Tibial nerve (tissue), 4 donors: ENCODE measurements at places on chromosomes 16 and 17. TPM values are rescaled to one million over a fixed set of nuclear protein-coding genes. Genes with fewer than 3 reads are reported as not detected.

- H3K27me3 ChIP-seq = no peaks in the 10 kb centered on the region
- no peaks in the 10 kb centered on the region for H3K36me3 ChIP-seq
- H3K4me1 ChIP-seq = no peaks in the 10 kb centered on the region
- no peak for DNase-seq
- no peak overlapping the region for H3K4me3 ChIP-seq
Measured at GRCh38 chr16:85699628-85700027, 10.9 kb upstream of the GINS2 start.

The GAS2L2 gene
- total RNA-seq = 1.1 TPM

DNA sequence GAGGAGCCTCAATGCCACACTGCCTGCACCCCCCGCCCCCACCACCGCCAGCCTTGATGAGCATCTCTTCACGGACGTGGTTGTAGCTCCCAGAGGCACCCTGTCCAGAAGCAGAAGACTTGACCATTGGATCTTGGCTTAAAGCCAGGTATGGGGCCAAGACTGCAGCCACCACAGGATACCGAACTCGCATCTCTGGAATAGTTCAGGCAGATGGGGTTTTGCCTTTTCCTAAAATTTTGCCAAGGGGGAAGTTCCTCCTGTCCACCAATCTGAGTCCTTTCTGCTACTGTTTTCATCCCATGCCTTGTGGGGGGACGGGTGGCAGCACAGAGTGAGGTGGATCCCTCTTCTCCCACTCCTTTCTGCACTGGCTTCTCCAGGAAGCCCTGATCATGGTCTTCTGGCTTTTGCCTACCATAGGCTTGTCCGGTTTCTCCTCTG lies 939 bp downstream of the CORO6 start:
- H3K4me3 ChIP-seq = peak overlapping the region; percentile 50
- peaks cover 59% of the 10 kb centered on the region for H3K4me1 ChIP-seq
- H3K27ac ChIP-seq = peak overlapping the region; percentile 24
- H3K36me3 ChIP-seq = no peaks in the 10 kb centered on the region
- H3K27me3 ChIP-seq = peaks cover 5% of the 10 kb centered on the region

- H3K4me1 ChIP-seq = peaks cover 6% of the 10 kb centered on the region
- peak overlapping the region; percentile 85 for H3K27ac ChIP-seq
- peaks cover 44% of the 10 kb centered on the region for H3K36me3 ChIP-seq
- H3K4me3 ChIP-seq = no peak overlapping the region
Measured at GRCh38 chr16:19644877-19645276, 73.2 kb downstream of the KNOP1 start.

- no peak overlapping the region for H3K27ac ChIP-seq
- no peaks in the 10 kb centered on the region for H3K36me3 ChIP-seq
- H3K4me3 ChIP-seq = no peak overlapping the region
- no peaks in the 10 kb centered on the region for H3K4me1 ChIP-seq
- DNase-seq = no peak
Measured at GRCh38 chr16:82834151-82834815, 207.5 kb downstream of the CDH13 start.

- no peaks in the 10 kb centered on the region for H3K4me1 ChIP-seq
- no peak for DNase-seq
- no peak overlapping the region for H3K27ac ChIP-seq
- H3K36me3 ChIP-seq = no peaks in the 10 kb centered on the region
- H3K27me3 ChIP-seq = no peaks in the 10 kb centered on the region
Measured at GRCh38 chr17:69608808-69609472, 194.4 kb downstream of the MAP2K6 start.

The NOG gene
- 16.2 TPM for total RNA-seq

The PLSCR3 gene
- total RNA-seq = 55.5 TPM

The RNF157 gene
- total RNA-seq = 11.6 TPM

- peak overlapping the region; percentile 48 for H3K4me3 ChIP-seq
- H3K36me3 ChIP-seq = no peaks in the 10 kb centered on the region
- H3K4me1 ChIP-seq = no peaks in the 10 kb centered on the region
- peak overlapping the region; percentile 83 for H3K27ac ChIP-seq
- no peaks in the 10 kb centered on the region for H3K27me3 ChIP-seq
- peak; percentile 65 for DNase-seq
Measured at GRCh38 chr17:9115214-9116191, 94.2 kb downstream of the NTN1 start.

DNA sequence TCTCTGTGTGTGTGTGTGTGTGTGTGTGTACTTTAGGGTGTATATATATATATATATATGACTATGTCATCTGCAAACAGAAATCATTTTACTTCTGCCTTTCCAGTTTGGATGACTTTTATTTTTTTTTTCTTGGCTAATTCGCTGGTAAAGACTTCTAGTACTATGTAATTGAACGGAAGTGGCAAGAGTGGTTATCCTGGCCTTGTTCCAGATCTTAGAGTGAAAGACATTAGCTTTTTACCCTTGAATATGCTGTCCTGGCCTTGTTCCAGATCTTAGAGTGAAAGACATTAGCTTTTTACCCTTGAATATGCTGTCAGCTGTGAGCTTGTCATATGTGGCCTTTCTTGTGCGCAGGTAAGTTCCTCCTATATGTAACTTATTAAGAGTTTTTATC lies 72.7 kb upstream of the MYOCD start:
- no peaks in the 10 kb centered on the region for H3K36me3 ChIP-seq
- H3K27me3 ChIP-seq = no peaks in the 10 kb centered on the region
- H3K27ac ChIP-seq = no peak overlapping the region
- no peaks in the 10 kb centered on the region for H3K4me1 ChIP-seq
- H3K4me3 ChIP-seq = no peak overlapping the region

DNA sequence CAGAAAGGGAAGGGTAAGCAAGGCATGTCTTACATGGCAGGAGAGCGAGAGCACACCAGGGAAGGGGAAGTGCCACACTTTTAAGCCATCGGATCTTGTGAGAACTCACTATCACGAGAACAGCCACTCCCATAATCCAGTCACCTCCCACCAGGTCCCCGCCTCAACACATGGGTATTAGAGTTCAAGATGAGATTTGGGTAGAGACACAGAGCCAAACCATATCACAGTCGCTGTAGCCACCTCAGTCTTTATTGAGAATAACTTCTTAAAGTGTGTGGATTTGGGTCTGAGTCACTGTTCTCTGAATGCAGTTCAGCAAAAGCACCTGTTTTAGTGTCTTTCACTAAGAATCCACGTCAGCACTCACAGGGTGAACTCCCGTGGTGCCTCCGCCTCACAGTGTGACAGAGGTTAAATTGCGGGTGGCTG lies 195.2 kb upstream of the CHMP6 start:
- no peak overlapping the region for H3K27ac ChIP-seq
- H3K27me3 ChIP-seq = no peaks in the 10 kb centered on the region
- no peaks in the 10 kb centered on the region for H3K36me3 ChIP-seq
- DNase-seq = no peak
- no peak overlapping the region for H3K4me3 ChIP-seq
- H3K4me1 ChIP-seq = peaks cover 8% of the 10 kb centered on the region

The TBC1D26 gene
- total RNA-seq = not detected

The TP53TG3C gene
- total RNA-seq = 1.8 TPM

GRCh38 chr17:7026471-7027115 lies 3.7 kb downstream of the BCL6B start:
- H3K36me3 ChIP-seq = no peaks in the 10 kb centered on the region
- H3K4me1 ChIP-seq = no peaks in the 10 kb centered on the region
- H3K27me3 ChIP-seq = peaks cover 31% of the 10 kb centered on the region
- no peak for DNase-seq

DNA sequence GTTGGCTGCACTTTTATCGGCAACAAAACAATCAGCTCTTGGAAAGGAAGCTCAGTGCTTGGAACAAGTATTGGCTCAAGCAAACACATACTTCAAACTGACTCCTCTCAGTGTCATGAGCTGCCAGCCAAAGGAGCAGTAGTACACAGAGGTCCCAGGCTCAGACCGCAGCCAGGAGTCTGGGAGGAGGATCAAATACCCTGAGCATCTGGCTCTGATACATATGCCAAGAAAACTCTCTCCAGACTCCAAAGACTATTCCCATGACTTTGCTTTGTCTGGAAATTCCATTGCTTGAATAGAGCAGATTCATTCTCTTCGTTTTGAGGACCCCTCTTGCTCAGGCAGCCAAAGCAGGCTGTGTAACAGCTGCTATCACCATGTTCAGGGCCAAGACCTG lies 501.6 kb upstream of the PSMD7 start:
- no peak overlapping the region for H3K4me3 ChIP-seq
- no peaks in the 10 kb centered on the region for H3K36me3 ChIP-seq
- H3K27ac ChIP-seq = no peak overlapping the region
- no peak for DNase-seq
- no peaks in the 10 kb centered on the region for H3K27me3 ChIP-seq

DNA sequence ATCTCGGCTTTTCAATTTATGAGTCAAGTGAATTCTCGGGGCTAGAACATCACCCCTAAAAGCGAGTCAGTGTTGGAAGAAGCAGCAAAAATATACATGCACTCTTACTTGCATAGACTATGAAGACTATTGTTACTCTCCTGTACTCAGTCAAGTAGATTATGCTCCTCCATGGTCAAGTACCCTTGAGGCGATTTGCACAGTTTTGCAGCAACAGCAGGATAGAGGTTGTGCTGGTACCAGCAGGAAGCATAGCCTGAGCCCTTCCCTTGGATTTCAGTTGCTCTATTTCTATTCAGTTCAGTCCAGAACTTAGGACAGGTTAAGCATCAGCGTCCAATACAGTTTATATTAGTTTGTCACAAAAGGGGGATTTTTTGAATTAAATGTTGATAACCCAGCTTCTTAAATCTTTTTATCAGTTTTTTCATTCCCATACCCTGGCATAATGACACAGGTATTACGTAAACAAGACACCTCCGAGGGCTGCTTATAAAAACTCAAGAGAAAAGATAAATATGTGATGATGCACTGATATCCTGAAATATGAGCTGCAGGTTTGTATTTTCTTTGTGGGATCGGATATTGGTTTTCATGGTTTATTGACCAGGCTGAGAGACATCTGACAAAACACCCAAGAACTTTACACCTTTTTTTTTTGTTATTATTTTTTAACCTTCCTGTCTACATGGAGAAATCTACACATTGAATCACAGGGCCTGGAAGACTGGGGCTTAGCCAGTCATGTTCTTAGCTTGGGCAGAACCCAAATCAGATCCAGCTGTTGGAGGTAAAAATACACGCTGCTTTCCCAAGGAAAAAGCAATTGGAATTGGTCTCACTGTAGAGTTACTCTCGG lies 144.1 kb downstream of the PITPNC1 start:
- DNase-seq = no peak
- no peaks in the 10 kb centered on the region for H3K4me1 ChIP-seq
- no peak overlapping the region for H3K4me3 ChIP-seq
- no peak overlapping the region for H3K27ac ChIP-seq

DNA sequence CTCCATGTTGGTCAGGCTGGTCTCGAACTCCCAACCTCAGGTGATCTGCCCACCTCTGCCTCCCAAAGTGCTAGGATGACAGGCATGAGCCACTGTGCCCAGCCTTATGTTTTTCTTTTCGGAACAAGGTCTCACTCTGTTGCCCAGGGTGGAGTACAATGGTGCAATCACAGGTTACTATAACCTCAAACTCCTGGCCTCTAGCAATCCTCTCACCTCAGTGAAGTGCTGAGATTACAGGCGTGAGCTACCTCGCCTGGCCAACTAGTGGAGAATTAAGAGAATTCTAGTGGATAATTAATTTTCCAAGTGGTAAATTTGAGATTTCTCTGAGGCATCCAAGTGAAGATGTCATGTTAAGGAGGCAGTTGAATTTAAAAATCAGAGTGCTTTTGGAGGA lies 2.9 kb upstream of the FBXO47 start:
- no peak overlapping the region for H3K4me3 ChIP-seq
- H3K27me3 ChIP-seq = no peaks in the 10 kb centered on the region
- DNase-seq = no peak
- H3K27ac ChIP-seq = no peak overlapping the region

The ADAD2 gene
- total RNA-seq = not detected

DNA sequence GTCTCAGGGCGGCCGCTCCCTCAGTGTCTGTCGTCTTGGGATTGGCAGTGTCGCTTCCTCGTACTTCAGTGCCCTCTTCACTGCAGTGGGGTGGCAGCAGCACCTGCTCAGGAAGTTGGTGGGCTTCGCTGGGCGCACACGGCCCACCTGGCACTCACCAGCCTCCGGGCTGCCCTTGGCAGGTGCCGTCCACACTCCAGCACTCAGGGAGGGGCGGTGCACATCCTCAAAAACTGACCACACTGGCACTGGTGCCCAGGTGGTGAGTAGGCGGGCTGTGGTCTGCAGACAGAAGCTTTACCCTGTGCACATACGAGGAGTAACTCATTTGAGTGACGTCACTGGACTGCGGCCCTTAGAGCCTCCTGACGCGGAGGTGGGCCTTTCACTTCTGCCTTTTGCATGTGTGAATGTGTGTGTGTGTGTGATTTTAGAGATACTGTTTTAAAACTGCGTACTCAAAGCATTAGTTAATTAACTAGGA lies 94.6 kb downstream of the BANP start:
- no peaks in the 10 kb centered on the region for H3K27me3 ChIP-seq
- no peak overlapping the region for H3K4me3 ChIP-seq
- DNase-seq = no peak
- no peaks in the 10 kb centered on the region for H3K4me1 ChIP-seq
- no peaks in the 10 kb centered on the region for H3K36me3 ChIP-seq

DNA sequence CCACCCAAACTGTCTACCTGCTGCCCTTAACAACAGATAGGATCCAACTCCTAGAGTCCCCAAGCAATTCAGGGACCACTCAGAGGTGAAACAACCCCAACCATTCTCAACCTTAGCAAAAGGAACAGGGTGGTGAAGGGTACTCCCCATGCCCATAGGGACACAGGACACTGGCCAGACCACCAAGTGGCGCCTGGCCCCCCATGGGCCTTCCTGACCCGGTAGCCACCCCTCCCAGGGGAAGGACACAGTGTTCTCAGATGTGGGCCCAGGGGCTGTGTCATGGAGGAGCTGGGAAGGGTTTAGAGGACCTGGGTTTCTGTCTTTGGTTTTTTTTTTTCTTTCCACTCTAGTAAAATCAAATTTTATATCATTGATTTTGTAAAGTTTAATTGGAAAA lies 9.7 kb upstream of the SLC25A39 start:
- H3K4me1 ChIP-seq = no peaks in the 10 kb centered on the region
- H3K27ac ChIP-seq = no peak overlapping the region
- H3K4me3 ChIP-seq = no peak overlapping the region
- no peak for DNase-seq

GRCh38 chr17:29086628-29087332 lies 43.8 kb downstream of the PIPOX start:
- no peaks in the 10 kb centered on the region for H3K27me3 ChIP-seq
- no peaks in the 10 kb centered on the region for H3K4me1 ChIP-seq
- no peaks in the 10 kb centered on the region for H3K36me3 ChIP-seq
- H3K4me3 ChIP-seq = no peak overlapping the region
- H3K27ac ChIP-seq = no peak overlapping the region
- no peak for DNase-seq

The TEPSIN gene
- total RNA-seq = 41.5 TPM

The MC1R gene
- total RNA-seq = 3.3 TPM
